MM.1S (cell line): ENCODE measurements at places on chromosomes 11 and 22.
A peak's percentile ranks its signal among the peaks of the same experiment; 100 is the strongest.

- no peak for DNase-seq
Observed at GRCh38 chr22:23212061-23213021, 32.0 kb downstream of the BCR start.

DNA sequence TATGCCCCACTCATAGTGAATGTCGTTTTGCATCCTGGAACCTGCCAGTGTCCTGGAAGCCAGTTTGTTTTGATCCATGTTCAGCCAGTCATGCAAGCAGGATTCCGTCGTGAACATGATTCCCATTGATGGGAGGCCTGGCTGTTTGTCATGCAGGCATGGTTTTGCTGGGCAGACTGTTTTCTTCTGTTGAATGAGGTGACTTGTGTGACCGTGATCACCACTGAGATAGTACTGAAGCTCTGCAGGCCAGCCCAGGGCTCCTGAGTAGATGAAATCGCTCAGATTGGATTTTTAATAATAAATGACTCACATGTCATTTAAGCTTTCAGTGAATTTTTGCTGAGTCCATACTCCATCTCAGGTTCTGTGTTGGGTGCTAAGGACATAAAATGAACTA is 117.8 kb downstream of the PDE2A start:
- no peak for DNase-seq

DNA sequence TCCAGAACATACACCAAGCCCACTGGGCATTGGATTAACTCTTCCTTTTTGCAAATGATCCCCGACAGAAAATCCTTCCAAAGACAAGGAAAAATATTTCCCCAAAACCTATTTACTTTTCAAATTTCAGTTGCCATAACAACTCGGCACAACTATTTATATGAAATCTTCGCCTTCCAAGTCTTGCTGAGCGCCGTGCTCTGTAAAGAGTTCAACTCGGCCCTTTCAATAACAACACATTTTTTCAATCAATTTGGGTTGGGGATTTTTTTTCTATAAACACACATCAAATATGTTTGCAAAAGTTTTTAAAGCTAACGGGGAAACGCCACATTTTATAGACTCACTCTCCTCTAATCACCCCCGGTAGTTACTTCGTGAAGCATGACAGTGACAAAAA is 333.8 kb downstream of the MN1 start:
- DNase-seq, result no peak

DNA sequence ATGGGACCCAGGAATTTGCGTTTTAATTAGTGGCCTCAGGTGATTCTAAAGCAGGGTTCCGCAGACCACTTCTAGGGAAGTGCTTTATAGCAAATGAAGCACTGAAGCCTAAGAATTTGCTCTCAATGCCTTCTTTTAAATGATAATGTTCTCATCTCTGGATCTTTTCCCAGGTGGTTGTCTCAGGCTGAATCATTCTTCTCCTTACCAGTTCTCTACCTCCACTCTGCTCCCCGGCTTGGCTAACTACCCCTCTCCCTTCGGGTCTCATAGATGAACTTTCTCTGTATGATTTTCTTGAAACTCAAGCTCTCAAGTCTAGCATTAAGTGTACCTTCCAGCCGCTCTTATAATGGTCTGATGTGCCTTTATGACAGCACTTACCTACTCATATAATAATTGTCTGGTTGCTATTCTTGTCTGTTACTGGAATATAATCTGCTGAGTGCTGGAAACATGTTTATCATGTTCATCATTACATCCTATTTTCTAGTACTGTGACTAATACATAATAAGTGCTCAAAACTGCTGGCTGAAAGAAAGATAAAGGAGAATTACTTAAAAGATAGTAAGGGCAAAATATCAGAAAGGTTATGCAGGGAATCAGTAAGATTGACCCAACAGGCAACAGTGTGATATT is 195.9 kb upstream of the SESN3 start:
- DNase-seq, result no peak

- no peak for DNase-seq
Observed at GRCh38 chr11:87326594-87326993, 288.9 kb downstream of the TMEM135 start.

DNA sequence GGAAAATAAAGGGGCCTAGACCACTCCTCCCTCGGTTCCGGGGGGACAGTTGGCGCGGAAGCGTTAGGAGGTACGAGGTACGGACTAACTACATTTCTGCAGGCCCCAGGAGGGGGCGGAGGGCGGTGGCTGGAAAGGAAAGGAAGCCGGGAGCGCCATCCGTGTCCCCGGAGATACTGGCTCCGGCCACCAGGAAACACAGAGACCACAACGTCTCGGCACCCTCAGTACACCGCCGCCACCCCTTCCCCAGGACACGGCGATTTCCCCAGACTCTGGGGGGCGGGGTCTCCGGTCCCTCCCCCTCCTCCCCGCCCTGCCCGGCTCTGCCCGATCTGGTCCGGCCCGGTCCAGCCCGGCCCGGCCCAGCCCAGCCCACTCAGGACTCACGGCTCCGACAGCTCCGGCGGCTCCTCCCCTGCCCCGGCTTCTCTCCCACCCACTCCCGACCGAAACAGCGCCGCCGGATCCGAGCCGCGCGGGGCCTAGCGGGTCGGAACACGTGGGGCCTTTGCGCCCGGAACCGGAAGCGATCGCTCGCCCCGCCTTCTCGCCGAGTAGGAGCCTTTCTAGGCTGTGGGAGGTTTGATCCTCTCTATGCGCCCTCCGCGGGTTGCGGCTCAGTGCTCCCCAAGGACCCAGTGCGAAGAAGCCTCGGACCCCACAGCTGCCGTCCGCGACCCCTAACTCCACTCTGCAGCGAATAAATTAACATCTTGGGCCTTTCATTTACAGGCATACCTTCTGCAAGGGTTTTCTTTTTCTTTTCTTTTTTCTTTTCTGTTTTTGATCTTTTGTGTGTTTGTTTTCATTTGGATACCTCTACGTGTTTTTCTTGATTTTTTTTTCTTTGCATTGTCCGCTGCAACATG is at the start of gene ZNF202:
TSS of gene ZNF202 (minus strand) at position 502 of the 872 bp plus-strand sequence. CDS start 10,772 bp downstream, outside the sequence.
- peak; percentile 92 for DNase-seq

DNA sequence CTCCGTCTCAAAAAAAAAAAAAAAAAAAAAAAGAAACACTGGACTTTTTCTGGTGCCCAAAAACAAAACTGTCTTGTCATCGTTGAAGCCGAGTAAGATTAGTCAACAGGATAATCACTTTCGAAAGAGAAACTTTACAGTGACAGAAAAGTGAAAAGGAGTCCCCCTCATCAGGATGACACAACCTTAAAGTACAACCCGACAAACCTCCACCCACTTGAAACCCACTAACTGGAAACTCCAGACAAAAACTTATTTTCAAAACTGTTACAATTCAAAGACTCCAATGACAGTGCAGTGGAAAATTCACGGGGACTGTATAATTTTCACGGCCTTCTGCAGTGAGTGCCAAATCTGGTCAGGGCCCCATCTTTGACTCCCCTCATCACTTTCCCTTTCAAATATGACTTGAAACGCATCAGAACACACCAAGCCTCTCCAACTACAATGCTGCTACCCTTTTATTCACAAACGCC is 1.3 kb downstream of the DENND5A start:
- peak; percentile 84 for DNase-seq

DNA sequence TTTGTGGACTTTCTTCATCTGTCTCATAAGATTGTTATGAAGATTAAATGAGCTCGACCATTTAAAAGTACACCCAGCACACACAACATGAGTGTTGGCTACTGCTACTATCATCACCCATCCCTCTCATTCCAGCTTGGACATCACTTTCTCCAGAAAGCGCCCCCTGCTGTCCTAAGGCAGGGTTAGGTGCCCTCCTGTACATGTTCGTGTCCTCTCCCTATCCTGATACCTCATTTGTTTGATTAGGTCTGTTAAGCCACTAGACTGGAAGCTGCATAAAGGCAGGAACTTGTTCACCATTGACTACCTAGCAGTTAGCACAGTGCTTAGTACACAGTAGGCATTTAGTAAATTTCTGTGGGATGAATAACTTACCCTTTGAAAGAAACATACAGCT is 85.5 kb downstream of the ENTHD1 start:
- no peak for DNase-seq

GRCh38 chr11:32033491-32033890 is 57.4 kb upstream of the RCN1 start:
- DNase-seq, result no peak

GRCh38 chr11:134527382-134528243 is 115.6 kb upstream of the B3GAT1 start:
- no peak for DNase-seq

- DNase-seq, result no peak
Observed at GRCh38 chr11:60493454-60493853, 876 bp downstream of the MS4A12 start.

GRCh38 chr22:27581688-27582087 is 219.9 kb downstream of the MN1 start:
- DNase-seq, result no peak

- no peak for DNase-seq
Observed at GRCh38 chr11:59078435-59078834, 7.7 kb upstream of the GLYATL1B start.

DNA sequence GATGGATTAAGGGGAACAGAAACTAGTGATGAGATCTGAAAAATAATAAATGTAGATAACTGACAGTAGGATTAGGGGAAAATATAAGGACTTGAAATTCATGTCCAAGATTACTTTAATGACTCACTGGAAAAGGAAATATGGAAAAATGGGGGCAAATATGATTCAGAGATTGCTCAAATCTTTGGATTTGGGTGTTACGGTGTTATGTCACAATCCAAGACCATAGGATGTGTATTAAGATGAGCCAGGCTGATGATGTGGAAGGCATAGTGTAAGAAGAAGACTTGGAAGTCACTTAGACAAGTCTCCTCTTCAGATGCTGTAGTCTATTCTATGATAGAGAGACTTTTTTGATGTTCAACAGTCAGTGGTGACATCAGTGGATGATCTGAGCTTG is 323.7 kb downstream of the LUZP2 start:
- no peak for DNase-seq

- DNase-seq, result no peak
Observed at GRCh38 chr11:35030716-35031213, 108.2 kb upstream of the CD44 start.

GRCh38 chr11:2724653-2725367 is 25.0 kb upstream of the KCNQ1OT1 start:
- DNase-seq, result no peak

GRCh38 chr22:29253561-29254285 is 14.1 kb downstream of the RHBDD3 start:
- DNase-seq, result no peak
